ENCODE measurements at places on chromosomes 2 and 18. TPM values are rescaled to one million over a fixed set of nuclear protein-coding genes. Genes with fewer than 3 reads are reported as not detected.
A peak's percentile ranks its signal among the peaks of the same experiment; 100 is the strongest.

The SLC9A2 gene
- polyA plus RNA-seq, result 0.02 TPM

The TDRD15 gene
- polyA plus RNA-seq, result 0.07 TPM

DNA sequence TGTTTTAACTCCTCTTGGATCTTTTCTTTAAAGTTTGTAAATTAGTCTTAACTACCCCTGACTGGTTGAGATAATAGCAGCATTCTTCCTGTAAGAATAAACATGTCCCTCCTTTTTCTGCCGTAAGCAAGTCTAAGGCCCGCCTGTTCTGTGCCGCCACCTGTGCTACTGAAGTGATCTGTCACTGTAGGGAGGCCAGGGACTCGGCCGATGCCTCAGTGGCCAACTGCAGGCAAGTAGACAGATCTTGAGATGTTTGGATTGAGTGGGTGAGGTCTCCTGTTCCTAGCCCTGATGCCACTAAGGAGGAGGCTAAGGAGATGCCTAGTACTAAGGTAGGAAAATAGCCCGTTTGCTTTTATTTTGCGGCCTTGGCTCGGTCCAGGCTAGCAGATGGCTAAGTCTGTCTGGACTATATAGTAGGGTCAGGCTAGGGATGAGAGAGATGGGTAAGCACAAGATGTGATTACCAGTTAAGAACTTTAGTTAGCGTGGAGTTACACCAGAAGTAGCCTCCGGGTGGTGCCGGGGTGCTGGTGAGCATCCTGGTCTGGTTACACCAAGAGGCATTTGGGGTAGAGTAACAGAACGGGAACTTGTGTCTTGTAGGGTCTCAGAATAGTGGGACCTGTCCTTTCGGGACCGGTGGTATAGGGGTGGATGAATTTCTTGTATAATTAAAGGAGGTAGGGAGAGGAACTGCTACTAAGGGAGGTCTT is 584.2 kb downstream of the SUCLG1 start:
- no peaks in the 10 kb centered on the region for H3K36me3 ChIP-seq
- no peak overlapping the region for H3K4me3 ChIP-seq
- no peaks in the 10 kb centered on the region for H3K27me3 ChIP-seq
- peak; percentile 61 for DNase-seq
- H3K4me1 ChIP-seq, result no peaks in the 10 kb centered on the region

DNA sequence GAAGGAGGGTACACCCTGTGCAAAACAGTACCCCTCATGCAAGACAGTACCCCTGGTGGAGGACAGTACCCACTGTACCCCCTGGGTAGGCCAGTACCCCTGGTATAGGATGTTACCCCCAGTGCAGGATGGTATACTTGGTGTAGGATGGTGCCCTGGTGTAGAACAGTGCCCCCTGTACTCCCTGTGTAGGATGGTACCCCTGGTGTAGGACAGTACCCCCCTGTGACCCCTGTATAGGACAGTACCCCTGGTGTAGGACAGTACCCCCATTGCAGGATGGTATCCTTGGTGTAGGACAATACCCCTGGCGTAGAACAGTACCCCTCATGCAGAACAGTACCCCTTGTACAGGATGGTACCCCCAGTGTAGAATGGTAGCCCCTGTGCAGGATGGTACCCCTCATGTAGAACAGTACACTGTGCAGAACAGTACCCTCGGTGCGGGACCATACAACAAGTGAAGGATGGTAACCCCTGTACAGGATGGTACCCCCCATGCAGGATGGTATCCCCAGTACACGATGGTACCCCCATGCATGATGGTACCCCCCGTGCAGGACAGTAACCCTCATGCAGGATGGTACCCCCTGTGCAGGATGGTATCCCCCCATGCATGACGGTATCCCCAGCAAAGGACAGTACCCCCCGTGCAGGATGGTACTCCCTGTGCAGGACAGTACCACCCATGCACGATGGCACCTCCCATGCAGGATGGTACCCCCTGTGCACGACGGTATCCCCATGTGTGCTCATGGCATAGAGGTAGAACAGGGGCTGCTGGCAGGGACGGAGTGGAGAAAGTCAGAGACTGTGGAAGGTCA is 248.0 kb downstream of the DCDC2C start:
- no peaks in the 10 kb centered on the region for H3K36me3 ChIP-seq
- no peaks in the 10 kb centered on the region for H3K4me1 ChIP-seq
- no peaks in the 10 kb centered on the region for H3K27me3 ChIP-seq
- no peak overlapping the region for H3K27ac ChIP-seq

GRCh38 chr2:101818531-101819451 is 121.3 kb downstream of the MAP4K4 start:
- peaks cover 41% of the 10 kb centered on the region for H3K4me1 ChIP-seq
- no peaks in the 10 kb centered on the region for H3K36me3 ChIP-seq
- no peak for DNase-seq
- H3K27me3 ChIP-seq, result no peaks in the 10 kb centered on the region

DNA sequence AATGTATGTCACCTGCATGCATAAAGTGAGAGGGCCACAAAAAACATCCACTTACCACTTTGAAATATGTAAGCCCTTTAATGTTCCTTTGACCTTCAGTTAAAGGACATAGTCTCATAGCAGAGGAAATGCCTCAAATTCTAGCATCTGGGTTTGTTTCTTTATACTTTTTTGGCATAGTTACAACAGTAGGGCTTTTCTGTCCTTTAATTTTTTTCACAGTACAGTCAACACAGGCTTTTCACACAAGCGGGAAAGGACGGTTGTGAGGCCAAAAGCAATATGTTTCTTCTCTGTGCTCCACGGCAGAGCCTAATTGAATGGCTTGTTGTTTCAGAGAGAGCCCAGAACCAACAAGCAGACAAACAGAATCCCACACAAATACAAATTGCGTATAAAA is 57.6 kb downstream of the CRIM1 start:
- no peak overlapping the region for H3K27ac ChIP-seq
- no peak overlapping the region for H3K4me3 ChIP-seq
- DNase-seq, result no peak
- H3K4me1 ChIP-seq, result peaks cover 85% of the 10 kb centered on the region

GRCh38 chr2:241509155-241509784 is 886 bp upstream of the STK25 start:
- H3K4me3 ChIP-seq, result peak overlapping the region; percentile 82
- DNase-seq, result peak; percentile 90
- H3K27me3 ChIP-seq, result no peaks in the 10 kb centered on the region
- peaks cover 49% of the 10 kb centered on the region for H3K4me1 ChIP-seq
- no peaks in the 10 kb centered on the region for H3K36me3 ChIP-seq

DNA sequence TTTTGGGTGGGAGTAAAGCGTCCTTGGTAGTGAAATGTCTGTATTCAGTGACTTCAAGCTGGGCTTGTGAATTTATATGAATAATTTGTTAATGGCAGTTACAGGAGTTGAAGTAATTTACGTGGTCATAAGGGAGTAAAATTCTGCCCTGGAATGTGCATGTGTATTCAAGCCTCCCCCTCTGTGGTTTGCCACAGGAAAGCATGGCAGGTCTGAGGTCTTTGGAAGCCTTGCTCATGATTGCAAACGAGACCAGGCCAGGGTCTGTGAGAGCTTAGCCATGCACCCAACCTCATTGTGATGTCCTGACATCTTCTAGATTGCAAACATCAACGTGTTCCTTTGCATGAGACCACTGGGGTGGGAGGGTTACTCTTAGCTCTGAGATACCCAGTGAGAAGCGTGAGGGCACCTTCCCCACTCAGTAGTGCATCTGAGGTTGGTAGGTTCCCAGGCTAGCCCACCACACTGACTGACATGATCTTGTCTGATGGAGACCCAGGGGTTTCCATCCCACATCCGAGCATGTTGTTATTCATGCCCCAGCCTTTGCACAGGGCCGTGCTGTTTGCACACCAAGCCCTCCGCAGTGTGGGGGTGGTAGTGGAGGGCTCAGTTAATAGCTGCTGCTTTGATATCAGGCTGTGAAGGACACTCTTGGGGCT is 216.5 kb downstream of the KLHL29 start:
- no peaks in the 10 kb centered on the region for H3K4me1 ChIP-seq
- H3K4me3 ChIP-seq, result no peak overlapping the region
- no peaks in the 10 kb centered on the region for H3K27me3 ChIP-seq
- no peak overlapping the region for H3K27ac ChIP-seq
- peak; percentile 52 for DNase-seq

DNA sequence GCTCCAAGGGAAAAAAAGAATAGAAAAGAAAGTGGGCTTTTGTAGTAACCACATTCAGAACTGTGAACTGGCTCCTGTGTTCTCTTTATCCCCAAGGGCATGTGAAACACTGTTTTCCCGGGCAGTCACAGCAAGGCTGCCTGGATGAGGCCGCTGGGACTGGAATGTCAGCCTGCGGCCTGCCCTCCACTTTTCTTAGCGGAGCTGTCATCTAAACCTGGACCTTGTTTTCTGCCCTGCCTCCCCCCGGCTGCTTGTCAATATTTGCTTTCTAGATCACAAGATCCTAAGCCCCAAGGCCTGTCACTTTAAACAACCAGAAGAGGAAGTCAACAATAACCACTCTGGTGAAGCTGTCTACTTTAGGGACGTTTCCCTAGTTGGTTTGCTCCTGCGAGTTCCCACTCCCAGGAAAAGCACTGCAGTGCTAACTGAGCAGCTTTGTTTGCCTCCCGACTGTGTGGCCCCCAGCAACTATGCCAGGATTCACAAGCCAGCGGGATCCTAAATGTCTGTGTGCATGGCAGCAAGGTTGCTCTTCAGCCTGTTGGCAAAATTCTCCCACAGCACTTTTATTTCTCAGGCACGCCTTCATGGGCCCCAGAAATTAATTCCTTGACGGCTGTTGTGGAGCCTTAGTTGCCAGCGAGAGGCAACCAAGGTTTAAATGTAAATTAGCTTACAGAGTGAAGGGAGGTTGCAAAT is 30.6 kb downstream of the SOWAHC start:
- peak overlapping the region; percentile 68 for H3K27ac ChIP-seq
- H3K4me3 ChIP-seq, result no peak overlapping the region
- DNase-seq, result no peak
- no peaks in the 10 kb centered on the region for H3K4me1 ChIP-seq
